Cerebellum (tissue), 4 donors: ENCODE measurements at places on chromosomes 2 and 18.

DNA sequence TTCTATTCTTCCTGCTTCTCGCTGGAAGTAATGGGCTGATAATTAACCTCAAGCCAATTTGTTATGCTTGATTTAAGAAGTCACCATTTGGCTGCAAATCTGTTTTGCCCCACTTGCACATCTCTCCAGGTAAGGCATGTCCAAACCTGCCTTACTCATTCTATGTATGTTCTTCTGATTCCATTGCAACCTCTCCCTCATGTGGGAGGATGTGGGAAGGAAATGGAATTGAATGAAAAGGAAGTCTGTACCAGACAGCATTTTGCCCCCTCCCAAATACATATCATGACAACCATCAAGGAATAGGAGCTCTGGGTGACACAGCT is 131.7 kb downstream of the NRP2 start:
- no peak for DNase-seq

DNA sequence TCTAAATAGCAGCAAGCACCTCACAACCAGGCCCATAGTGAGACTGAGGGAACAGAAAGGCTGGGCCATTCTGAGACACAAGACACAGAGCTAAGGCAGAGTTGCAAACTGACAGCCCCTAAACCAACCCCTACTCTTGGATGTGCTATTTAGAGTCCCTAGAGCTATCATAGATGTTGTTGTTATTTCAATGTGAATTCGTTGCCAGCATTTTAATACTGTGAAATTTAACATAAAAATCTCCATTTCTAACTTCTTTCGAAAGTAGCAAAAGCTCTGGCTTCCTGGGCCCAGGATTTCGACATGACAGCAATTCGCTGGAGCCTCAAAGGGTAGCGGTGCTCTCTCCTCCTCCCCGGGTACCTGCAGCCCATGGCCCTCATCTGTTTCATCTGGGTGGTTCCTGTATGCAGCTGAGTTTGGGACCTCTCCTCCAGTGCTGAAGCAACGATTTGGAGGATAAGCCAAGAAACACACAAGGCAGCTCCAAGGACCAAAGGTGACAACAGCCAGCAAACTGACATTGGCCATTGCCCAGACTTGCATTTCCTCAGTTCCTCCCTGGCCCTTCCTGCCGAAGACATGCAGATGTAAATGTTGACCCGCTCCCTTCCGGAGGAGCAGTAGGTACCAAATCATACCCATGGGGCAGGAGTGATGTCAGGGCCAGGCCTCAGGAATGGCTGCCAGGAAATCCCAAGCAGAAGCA is 254.4 kb upstream of the NCKAP5 start:
- DNase-seq: no peak

GRCh38 chr2:213265679-213266078 is 18.6 kb upstream of the SPAG16 start:
- no peak for DNase-seq

DNA sequence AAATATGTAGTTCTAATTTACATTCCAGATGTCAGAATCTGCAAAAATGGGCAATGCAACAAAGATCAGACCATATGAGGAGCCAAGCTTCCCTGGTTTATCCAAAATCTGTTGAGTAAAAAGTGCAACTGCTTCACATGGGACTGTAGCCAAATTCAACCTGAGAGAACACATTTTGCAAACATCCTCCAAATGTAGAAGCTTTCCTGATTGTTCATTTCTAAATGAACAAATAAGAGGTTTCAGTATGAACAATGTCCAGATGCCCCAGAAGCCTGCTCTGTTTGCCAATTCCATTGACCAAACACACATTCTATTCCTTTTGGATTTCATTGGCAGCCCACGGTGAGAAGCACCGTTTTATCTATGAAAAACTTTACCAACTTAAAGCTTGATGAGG is 117.9 kb upstream of the OSR1 start:
- no peak for DNase-seq

DNA sequence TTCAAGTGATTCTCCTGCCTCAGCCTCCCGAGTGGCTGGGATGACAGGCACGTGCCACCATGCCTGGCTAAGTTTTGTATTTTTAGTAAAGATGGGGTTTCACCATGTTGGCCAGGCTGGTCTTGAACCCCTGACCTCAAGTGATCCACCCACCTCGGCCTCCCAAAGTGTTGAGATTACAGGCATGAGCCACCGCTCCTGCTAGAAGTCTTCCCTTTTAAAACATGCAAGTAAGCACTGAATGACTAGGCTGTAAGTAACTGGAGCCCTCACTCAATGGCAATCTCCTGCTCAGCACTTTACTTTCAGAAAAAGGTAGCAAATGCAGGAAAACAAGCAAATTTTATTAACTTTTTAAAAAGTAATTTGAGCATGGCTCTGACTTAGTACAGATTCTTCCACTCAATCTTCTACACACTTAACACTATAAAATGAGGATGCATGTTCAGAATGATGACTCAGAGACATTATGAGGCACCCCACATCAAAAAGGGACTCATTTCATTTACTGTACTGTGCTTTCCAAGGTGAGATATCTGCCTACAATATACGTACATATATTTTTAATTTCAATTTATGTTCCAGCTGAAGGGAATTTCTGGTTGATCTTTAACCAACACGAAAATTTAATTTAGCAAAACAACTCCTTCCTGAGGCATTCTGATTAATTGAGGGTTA is 6.6 kb upstream of the NCK2 start:
- no peak for DNase-seq

DNA sequence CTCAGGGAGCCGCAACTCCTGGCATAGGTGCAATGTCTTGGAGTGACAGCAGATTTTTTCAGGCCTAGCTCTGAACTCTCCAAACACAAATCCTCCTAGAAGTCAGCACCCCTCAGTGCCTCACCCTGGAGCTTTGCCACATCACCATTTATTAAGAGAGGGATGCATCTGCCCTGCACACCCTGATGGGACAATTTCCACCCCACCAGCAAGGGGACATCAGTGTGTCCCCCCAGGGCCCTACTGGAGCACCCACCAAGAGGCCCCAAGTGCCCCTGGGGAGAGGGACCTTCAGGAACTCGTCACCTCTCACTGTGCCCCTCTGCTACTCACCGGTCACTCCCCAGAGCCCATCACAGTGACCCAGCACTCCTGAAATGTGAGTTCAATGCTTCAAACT is 144.7 kb downstream of the NDUFA10 start:
- DNase-seq: no peak

GRCh38 chr2:99970292-99970868 is 172.0 kb downstream of the AFF3 start:
- DNase-seq: no peak

DNA sequence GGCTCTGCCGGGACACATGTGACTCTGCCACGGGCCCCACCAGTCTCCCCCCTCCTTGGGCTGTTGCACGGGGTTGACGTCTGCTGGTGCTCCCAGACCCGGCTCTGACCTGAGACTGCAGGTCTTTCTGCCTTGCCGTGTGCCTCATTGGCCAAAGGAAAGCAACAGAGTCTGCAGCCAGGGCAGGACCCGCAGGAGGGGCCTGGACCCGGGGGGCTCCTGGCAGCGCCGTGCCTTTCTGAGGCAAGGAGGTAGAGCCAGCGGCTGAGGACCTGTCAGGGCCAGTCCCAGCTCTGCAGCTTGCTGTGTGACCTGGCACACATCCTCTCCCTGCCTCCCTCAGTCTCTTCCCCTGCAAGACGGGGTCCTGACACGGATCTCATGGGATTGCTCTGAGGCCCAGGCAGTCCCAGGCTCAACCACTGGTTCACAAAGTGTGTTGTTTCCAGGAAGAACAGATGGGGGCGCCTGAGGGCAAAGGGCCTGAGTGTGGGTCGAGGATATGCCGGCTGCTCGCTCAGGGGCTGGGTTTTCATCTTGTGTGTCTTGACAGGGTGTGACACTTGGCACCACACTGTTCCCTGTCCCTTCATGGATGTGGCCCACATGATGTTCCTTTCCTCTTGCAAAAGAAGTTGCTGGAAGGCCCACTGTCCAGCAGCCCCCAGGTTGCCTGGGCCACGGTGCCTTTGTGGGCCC is 9.0 kb downstream of the CAPN10 start:
- DNase-seq: no peak

- no peak for DNase-seq
Observed at GRCh38 chr2:148794558-148794957, 80.5 kb upstream of the KIF5C start.
